ENCODE measurements at places on chromosomes 16 and 17.

- DNase-seq, result no peak
Measured at GRCh38 chr16:89195521-89196171, 4.7 kb downstream of the SLC22A31 start.

DNA sequence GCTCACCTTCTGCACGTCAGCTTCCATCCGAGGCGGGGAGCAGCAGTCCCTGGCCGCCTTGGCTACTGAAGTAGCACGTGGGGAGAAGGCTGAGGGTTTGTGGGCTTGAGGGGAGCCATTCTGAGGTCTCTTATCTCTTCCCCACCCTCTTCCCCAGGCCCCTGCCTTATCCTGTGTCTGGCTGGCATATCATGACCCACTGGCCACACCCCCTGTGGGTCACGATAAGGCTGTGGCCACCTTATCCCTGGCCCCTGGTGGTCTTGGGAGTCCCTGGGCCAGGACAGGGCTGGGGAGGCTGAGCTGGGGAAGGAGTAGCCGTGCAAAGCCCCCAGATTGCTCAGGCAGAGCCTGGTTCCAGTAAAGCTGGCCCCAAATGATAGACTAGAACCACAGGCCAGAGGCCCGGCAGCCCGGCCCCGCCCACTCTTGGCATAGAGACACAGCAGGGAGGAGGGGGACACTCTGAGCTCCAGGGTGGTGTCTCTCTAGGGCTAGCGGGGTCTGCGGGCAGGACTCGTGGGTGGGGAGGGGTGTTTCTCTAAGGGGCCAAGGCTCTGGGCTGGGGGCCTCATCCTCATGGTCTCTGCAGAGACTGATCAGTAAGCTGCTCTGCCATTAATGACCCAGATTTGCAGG, 7.6 kb downstream of the SPNS2 start:
- no peak for DNase-seq

DNA sequence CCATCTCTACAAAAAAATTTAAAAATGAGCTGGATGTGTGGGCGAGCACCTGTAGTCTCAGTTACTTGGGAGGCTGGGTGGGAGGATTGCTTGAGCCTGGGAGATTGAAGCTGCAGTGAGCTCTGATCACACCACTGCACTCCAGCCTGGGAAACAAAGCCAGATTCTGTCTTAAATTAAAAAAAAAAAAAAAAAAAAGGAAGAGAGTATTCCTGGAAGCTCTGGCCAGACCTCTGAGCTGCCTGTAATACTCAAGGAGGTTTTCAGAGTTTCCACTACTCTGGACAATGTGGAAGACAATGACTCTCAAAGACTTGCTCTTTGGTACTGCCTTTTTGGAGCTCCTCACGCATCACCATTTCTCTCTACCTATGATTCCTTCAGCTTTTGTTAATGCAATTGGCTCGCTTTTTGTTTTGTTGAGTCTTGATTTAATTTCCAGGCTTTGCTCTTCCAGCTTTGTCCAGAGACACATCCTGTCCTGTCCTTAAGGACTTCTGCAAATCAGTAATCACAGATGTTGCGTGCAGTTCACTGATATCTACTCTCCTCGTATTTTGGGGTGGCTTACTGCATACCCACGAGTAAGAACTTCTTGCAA, 10.8 kb downstream of the CHD9 start:
- no peak for DNase-seq

GRCh38 chr16:22220069-22220440, 14.0 kb downstream of the EEF2K start:
- DNase-seq, result peak; percentile 58

DNA sequence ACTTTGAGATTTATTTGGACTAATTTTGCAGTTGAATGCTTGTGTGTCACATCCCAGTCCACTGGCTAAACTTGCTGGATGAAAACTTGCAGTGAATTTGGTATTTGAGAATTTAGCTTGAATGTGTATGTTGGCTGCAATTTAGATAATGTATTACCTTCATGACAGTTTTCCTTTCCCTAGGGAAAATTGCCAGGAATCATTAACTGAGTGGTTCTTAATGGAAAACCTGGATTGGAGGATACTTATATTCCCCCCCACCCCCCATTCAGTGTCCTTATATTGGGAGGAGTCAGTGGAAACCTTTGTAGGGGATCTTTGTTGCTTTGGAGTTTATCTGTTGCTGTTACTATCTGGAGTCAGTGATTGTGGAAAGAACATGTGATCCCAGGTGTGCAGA, 67.6 kb downstream of the KPNA2 start:
- DNase-seq, result no peak

GRCh38 chr17:76524598-76525512, 12.7 kb downstream of the CYGB start:
- DNase-seq, result peak; percentile 43

- no peak for DNase-seq
Measured at GRCh38 chr16:19284207-19284606, 1.3 kb upstream of the CLEC19A start.

DNA sequence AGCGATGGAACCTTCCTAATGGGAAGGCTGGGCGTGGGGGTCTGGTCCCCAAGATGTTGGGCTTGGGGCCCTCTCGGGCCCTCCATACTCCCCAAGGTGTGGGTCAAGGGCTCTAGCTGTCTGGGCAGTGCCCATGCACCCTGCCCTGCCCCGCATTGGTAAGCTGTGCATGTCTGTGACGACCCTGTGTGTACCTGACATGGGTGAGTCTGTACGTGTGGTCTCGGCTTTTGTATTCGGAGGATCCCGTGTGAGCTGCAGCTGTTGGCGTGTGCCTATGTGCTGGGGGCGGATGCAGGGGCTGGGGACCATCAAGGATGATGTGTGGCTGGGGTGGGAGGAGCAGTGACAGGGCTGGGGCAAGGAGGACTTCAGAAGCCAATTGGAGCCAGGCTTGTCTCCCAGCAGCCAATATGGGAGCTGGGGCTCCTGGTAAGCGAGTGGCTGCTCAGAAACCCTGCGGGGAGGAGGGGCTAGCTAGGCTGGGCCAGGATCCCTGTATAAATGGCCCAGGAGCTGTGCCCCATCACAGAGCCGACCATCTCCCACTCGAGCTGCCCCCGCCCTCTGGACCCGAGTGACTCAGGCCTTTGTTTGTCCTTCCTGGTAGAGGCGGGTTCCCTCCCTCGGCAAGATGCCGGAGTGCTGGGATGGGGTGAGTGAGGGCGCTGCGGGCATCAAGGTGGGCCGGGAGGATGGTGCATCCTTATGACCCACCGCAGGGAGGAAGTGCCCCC, at the start of gene NDRG4:
NDRG4 (plus strand) TSS at position 529 of the 737 bp plus-strand sequence; CDS start at position 635, 106 bp downstream.
- peak; percentile 97 for DNase-seq

- no peak for DNase-seq
Measured at GRCh38 chr17:77579682-77580081, 378.8 kb upstream of the TNRC6C start.

GRCh38 chr17:50785946-50786570, 18.7 kb upstream of the ANKRD40CL start:
- DNase-seq, result peak; percentile 53

GRCh38 chr17:68198931-68199836, 48.7 kb upstream of the AMZ2 start:
- no peak for DNase-seq

- DNase-seq, result no peak
Measured at GRCh38 chr16:20873331-20873730, 26.8 kb downstream of the DCUN1D3 start.

DNA sequence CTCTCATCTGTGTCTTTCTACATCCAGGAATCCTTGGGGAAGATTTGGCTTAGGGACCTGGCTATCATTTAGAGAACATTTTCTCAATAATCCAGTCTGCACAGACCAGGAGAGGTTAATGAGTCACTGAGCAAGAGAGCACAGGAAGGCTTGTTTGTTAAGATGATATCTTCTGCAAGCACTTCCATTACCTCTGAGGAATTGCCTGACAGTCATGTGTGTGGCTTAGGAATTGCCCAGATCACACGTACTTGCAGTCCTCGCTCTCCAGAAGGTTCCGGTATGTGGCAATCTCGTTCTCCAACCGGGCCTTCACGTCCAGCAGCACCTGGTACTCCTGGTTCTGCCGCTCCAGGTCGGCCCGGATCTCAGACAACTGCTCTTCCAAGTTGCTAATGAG, 3.3 kb downstream of the KRT37 start:
- peak; percentile 87 for DNase-seq

DNA sequence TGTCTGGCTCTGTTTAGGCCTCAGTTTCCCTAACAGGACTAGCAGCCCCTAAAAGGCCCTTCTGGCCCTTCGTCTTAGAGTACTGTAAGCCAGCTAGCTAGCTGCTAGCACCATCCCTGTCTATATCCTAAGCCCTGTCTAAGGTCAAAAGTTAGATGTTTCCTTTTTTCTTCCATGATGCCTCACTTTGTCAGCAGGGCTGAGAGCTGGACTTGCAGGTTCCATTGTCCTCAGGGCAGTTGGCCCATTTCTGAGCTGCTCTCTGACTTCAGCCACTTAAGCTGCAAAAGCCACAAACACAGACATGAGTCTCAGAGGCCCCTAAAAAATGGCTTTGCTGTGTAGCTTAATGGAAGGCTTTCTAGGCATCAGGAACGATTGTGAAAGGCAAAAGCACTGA, 187.7 kb downstream of the CBLN1 start:
- no peak for DNase-seq

- no peak for DNase-seq
Measured at GRCh38 chr16:67265834-67266233, 13.5 kb upstream of the PLEKHG4 start.

- no peak for DNase-seq
Measured at GRCh38 chr16:11036040-11036439, 91.7 kb downstream of the CLEC16A start.

GRCh38 chr17:47713980-47714700, 18.9 kb upstream of the TBX21 start:
- DNase-seq, result no peak

- no peak for DNase-seq
Measured at GRCh38 chr16:89579351-89579750, 3.8 kb downstream of the CPNE7 start.

- no peak for DNase-seq
Measured at GRCh38 chr16:50595859-50596258, 47.7 kb downstream of the NKD1 start.

DNA sequence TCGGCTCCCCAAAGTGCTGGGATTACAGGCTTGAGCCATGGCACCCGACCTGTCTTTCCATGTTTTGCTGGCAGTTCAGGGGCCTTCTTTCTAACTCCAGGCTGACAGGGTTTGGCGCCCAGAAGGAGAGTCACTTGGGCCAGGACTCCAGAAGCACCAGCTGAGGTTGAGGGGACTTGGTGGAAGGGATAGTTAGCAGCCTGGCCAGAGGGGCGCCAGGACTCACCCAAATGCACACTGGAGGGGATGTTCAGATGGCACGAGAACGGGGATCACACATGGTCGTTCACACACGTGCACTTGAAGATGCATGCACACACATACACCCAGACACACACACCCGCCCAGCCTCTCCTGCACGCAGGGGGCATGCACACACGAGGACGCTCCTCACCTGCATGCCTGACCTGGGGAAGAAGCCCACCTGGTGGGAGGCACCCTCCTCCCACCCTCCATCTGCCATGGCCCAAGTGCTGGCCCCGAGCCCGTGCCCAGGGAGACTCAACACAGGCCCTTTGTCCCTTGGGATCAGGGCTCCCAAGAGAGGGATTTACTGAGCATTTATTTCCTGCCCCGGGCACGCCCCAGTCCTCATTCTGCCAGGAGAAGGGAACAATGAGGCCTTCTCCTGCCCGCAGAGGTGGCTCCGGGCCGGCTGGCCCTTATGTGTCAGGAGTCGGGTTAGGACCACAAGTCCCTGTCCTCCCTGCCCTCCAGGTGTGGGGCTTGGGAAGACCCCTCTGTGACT, 2.3 kb upstream of the PRSS21 start:
- no peak for DNase-seq

- no peak for DNase-seq
Measured at GRCh38 chr16:84081446-84081989, 35.2 kb downstream of the MBTPS1 start.

GRCh38 chr17:14212401-14212800, 24.3 kb downstream of the CDRT15 start:
- DNase-seq, result no peak

DNA sequence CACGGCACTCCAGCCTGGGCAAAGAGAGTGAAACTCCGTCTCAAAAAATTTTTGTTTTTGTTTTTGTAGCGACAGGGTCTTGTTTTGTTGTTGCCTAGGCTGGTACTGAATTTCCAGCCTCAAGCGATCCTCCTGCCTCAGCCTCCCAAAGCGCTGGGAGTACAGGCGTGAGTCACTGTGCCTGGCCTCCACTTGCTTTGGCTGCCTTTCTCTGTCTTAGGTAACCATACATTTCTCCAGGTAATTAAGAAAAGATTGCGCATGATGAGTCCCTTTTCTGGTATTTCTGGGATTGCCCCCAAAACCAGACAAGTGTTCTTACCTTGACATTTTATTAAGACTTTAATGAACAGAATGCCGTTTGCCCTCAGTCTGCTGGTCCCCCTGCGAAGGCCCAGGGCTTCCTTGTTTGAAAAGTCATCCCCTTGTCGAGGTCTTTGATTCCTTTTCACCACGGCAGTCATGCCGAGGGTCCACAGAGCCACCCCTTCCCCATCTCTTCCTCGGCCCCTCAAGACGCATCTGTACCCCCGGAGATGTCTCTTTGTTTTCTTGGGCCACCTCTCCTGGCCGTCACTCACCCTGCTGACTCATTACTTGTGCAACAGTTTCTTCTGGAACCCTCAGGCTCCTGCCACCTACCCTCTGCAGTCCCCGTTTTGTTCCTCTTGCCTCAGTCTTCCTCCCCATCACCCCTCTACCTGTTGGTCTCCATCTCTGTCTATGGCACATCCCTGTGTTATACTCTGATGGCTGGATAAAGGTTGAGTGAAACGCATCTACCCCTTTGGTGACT, 151.0 kb downstream of the SEC14L1 start:
- DNase-seq, result no peak

DNA sequence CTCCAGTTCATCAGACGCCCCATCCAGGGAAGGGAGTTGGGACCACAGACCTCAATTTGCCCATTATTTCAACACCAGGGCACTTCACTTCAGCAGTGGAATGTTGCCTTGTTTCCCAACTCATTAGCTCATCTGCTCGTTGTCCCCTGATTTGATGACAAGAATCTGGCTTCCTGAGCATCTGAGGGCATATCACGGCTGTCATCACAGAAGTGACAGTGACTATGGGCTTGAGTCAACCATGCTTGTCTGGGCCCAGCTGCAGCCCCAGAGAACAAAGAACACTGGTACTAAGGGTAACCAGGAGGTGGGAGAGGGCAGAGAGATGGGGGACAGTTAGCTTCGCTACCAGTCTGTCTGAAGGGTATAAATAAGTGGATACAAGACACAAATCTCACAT, 266.0 kb upstream of the SDK2 start:
- DNase-seq, result no peak

GRCh38 chr16:85556456-85557082, 56.6 kb upstream of the GSE1 start:
- peak; percentile 55 for DNase-seq
